Spinal cord (tissue), 10 donors: ENCODE measurements at places on chromosomes 4 and X. TPM values are rescaled to one million over a fixed set of nuclear protein-coding genes. Genes with fewer than 3 reads are reported as not detected.

Gene TRMT44
- 17.0 TPM for polyA plus RNA-seq

GRCh38 chr4:174538123-174538875 lies 16.0 kb upstream of the HPGD start:
- DNase-seq: no peak

GRCh38 chr4:14157262-14157661 lies 529.7 kb upstream of the BOD1L1 start:
- no peak for DNase-seq

GRCh38 chr4:184590196-184590595 lies 59.1 kb downstream of the CASP3 start:
- DNase-seq: no peak

GRCh38 chrX:14194711-14195110 lies 165.0 kb upstream of the GEMIN8 start:
- DNase-seq: no peak

GRCh38 chr4:101761405-101761804 lies 29.1 kb upstream of the BANK1 start:
- DNase-seq: no peak

- DNase-seq: no peak
Observed at GRCh38 chr4:159283696-159284095, 180.8 kb downstream of the RAPGEF2 start.

Gene TMEM47
- 77.4 TPM for polyA plus RNA-seq

- DNase-seq: no peak
Observed at GRCh38 chr4:189514209-189514608, 426.5 kb upstream of the FRG1 start.

- no peak for DNase-seq
Observed at GRCh38 chrX:133674726-133675470, 259.6 kb upstream of the GPC4 start.

Gene FHDC1
- 6.3 TPM for polyA plus RNA-seq

Gene MAGT1
- polyA plus RNA-seq: 35.4 TPM

GRCh38 chr4:151729731-151730559 lies 30.9 kb downstream of the GATB start:
- no peak for DNase-seq
